ENCODE measurements at places on chromosomes 4 and X.
A peak's percentile ranks its signal among the peaks of the same experiment; 100 is the strongest.

- peak; percentile 30 for DNase-seq
Measured at GRCh38 chr4:20684852-20685763, 15.2 kb upstream of the PACRGL start.

DNA sequence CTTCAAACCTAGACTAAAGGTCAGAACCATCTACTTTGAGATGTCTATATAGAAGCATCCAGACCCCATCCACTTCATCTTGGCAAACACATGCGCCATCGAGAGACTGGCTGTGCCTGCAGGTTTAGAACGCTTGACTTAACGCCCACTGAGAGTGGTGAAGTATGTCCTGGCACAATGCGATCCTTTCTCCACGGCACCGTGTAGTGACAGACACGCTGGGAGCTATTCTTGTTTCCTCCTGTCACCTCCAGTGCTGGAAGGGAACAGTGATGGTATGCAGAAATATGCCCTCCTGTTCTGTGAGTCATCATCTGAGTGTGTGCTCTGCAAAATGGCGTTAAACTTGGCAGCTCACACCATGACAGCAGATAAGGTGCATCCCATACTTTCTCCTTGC is 330.2 kb downstream of the NLGN4X start:
- DNase-seq: no peak

- peak; percentile 29 for DNase-seq
Measured at GRCh38 chr4:157978680-157979361, 194.0 kb downstream of the GASK1B start.

- DNase-seq: no peak
Measured at GRCh38 chr4:135249024-135249423, 1047.4 kb upstream of the PABPC4L start.

DNA sequence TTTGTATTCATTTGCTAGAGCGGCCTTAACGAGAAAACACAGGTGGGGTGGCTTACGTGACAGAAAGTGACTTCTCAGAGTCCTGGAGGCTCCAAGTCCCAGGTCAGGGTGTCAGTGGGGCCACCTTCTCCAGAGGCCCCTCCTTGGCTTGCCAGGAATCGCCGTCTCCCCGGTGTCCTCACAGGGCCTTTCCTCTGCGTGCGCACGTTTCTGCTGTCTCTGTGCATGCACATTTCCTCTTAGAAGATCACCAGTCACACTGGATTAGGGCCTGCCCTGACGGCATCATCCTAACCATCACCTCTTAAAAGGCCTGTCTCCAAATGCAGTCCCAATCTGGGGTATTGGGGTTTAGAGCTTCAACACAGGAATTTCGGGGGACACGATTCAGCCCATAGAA is 63.8 kb upstream of the HELT start:
- no peak for DNase-seq

DNA sequence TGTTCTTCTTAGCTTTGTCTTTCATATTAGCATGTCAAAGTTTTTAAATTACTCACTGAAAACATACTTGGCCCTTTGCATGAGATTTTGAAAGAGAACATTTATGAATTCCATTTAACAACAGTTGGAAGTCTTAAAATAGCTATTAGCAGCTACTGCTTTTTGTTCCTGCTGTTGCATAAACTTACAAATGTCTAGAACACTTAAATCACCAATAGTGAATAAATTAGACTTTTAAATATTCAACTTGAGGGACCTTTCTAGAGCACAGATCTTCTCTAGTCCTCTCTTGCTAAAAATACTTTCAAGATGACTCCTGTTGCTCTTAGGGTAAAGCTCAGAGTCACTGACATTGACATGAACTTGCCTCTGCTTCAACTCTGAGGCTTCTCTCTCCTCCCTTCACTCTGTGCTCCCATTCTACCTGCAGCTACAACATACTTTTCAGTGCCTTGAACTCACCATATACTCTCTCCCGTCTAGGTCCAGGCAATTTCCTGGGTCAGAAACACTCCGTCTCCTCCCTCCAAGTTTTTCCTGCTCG is 15.8 kb upstream of the TXK start:
- DNase-seq: no peak

DNA sequence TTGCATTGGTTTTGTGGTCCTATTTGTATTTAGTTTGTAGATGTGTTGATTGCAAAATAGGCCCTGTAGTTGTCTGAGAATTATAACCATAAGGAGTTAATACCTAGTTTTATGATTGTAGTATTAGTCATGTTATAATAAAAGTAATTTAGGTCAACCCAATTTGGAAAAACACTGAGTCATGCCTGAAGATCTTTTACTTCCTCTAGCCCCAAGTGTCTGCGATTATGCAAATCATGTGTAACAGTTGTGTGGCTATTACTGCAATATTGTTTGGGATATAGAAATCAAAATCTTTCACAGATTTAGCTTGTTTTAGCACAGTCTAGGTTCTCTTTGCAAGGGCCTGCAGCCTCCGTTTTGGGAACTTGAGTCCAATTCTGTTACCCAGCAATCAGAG is 12.6 kb downstream of the SRD5A3 start:
- DNase-seq: peak; percentile 19

DNA sequence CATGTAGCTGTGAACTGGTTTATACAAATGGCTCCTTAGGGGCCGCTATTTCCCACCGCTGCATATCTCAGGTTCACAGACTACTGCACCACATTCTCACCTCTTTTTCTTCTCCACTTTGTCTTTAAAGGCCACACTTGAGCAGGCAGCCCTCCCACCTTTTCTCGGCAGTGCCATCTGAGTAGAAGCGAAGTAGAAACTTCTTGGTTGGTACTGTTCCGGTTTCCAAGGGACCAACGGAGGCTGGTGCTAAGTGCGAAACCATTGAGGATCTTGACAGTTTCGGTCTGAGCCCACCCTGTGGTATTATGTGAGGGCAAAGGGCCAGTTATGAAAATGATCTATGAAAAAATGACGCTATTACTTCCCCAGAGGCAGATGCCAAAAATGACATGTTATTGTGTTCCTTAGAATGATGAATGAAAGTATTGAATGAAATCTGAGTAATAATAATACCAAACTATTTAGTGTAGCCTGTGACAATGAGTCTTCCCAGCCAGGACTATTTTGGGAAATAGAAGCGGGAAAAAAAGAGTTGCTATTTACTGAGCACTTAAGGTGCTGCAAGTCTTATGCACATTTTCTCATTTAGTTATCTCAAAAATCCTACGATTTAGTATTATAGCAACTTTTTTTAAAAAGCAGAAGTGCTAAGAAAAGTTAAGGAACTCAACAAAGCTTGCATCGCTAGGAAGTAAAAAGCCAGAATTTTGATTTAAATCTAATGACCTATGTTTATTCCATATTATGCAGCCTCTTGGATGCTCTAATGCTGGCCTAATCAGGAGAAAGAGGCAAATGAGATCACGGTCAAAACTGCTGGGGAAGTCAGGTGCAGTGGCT is 29.6 kb upstream of the CHRNA9 start:
- peak; percentile 56 for DNase-seq

GRCh38 chr4:84531689-84532088 is 32.6 kb upstream of the NKX6-1 start:
- DNase-seq: no peak

GRCh38 chr4:20203508-20203907 is 48.2 kb upstream of the SLIT2 start:
- no peak for DNase-seq

GRCh38 chr4:86917212-86918039 is 17.4 kb upstream of the AFF1 start:
- DNase-seq: no peak

- no peak for DNase-seq
Measured at GRCh38 chr4:37693450-37694190, 7.4 kb upstream of the RELL1 start.

GRCh38 chr4:108906866-108907367 is 144.1 kb upstream of the ETNPPL start:
- no peak for DNase-seq

DNA sequence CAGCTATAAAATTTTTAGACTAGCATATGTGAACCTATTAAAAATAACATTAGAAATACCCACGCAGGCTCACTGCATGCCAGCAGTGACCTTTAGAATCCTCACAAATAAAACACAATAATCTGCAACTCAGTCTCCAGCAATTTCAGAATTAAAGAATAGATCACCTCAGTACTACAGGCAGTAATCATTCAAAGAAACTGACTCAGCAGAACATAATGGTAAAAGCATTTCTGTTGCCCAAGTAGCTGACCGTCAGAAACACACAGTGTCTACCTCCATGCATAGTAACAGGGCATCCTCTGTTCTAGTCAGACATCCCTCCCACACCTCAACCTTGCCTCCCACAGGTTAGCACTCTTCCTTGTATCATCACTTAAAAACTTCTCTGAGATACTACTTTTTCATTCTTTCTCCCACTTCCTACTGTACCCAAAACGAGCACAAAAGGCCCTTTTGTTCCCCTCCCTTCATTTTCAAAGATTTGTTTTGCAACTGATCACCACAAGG is 65.7 kb upstream of the BEND2 start:
- DNase-seq: no peak

GRCh38 chrX:20968996-20969395 is 405.2 kb upstream of the CNKSR2 start:
- no peak for DNase-seq

- peak; percentile 29 for DNase-seq
Measured at GRCh38 chrX:103464072-103464773, 55.1 kb downstream of the RAB40A start.

DNA sequence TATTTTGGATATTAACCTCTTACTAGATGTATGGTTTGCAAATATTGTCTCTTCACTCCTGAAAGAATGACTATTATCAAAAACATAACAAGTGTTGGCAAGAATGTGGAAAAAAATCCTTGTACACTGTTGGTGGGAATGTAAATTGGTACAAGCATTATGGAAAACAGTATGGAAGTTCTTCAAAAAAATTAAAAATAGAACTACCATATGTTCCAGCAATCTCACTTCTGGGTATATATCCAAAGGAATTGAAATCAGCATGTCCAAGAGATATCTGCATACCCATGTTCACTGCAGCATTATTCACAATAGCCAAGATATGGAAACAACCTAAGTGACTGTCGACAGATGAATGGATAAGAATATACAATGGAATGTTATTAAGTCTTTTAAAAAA is 61.6 kb upstream of the KIT start:
- DNase-seq: no peak

GRCh38 chr4:4558881-4559280 is 17.0 kb upstream of the STX18 start:
- DNase-seq: no peak

DNA sequence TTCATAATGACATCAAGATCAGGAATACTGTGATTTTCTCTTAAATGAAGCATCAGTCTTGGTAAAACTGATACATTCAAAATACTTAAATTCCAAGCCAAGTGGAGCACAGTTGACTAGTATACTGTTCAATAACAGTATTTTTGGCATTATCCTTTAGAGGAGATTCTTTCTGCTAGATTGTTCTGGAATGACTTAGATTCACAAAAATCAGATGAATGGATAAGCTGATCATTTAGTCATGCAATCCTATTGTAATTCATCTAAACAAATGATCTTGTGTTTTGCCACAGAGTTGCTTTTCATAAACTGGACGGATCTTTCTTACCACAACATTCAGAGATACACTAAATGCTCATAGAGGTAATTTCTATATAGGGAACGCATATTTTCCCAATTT is 232.0 kb downstream of the CXXC4 start:
- no peak for DNase-seq

GRCh38 chr4:145680902-145681301 is 956 bp downstream of the C4orf51 start:
- no peak for DNase-seq

DNA sequence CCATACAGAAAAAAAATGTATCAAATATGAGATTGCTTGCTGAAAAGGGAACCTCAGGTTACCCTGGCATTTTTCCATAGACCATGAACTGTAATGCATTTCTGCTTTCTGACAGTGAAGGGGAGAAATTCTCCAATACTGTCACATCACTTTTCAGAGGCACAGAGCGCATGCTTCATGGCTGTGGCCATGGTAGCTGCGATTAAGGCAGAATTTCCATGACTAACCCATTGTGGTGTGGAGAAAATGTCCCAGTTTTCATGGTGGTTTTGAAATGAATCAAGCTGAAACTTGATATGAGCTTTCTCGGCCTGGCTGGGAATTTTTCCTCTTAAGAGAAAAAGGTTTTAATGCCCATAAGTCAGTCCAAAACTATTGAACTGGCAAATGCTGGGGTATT is 39.5 kb upstream of the MAP3K15 start:
- DNase-seq: no peak

- no peak for DNase-seq
Measured at GRCh38 chr4:72919937-72920336, 149.6 kb downstream of the COX18 start.

- no peak for DNase-seq
Measured at GRCh38 chr4:16685536-16685935, 212.9 kb downstream of the LDB2 start.

Measured in CD4-positive, alpha-beta T cell treated with Interleukin-2 at 100 ng/mL for 4 hours (primary cell).